ENCODE measurements at places on chromosomes 4 and X.

GRCh38 chr4:21517126-21517859 lies 431.3 kb downstream of the KCNIP4 start:
- no peak for DNase-seq

DNA sequence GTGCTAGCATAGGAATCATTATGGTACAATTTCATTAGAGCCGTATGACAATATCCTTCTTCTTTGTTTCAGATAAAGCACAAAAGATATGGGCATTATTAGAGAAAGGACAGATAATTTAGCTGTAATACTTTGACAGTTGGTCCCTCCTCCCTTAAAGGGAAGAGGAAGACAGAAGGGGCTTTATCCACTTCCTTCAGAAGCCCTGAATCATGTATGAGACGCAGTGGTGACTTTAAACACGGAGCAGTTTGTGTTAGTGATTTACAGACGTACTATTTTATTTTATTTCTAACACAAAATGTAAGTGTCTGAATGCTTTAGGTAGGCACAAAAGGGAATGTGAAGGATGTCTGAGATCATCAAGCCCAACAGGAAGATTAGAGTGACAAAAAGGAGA lies 467.7 kb downstream of the IL15 start:
- no peak for DNase-seq

DNA sequence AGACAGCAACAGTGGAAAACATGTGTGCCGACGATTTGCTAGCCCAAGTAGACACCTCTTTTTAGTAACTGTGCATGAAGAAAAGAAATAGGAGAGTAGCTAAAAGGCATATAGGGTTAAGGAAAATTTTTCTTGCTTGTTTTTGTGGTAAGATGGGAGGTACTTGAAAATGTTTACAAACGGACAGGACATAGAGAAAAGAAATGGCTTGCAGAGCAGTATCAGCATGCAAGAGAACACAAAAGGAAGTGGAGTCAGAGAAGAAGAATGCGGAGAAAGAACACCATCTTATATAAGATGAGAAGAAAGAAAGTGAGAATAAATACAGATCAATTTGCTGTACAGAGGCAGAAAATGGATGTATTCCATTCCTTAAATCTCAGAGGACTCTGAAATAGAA lies 263.7 kb upstream of the ETNPPL start:
- no peak for DNase-seq

DNA sequence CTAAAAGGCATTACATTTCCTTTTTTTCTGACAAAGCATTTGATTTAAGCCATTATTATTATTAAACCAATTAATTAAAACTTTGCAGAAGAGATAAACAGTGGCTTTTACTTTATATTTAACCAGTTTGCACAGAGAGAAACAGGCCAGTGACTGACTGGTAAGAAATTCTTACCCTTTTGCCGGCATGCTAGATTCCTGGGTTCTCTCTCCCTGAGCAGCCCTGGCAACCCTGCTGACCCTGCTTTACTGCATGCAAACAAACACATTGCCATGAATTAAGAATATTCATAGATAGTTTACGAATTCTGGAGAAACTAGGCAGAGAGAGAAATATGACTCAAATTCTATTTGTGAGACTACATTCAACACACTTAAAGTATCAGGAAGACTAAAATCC lies 1381.4 kb upstream of the IGFBP7 start:
- DNase-seq: no peak

DNA sequence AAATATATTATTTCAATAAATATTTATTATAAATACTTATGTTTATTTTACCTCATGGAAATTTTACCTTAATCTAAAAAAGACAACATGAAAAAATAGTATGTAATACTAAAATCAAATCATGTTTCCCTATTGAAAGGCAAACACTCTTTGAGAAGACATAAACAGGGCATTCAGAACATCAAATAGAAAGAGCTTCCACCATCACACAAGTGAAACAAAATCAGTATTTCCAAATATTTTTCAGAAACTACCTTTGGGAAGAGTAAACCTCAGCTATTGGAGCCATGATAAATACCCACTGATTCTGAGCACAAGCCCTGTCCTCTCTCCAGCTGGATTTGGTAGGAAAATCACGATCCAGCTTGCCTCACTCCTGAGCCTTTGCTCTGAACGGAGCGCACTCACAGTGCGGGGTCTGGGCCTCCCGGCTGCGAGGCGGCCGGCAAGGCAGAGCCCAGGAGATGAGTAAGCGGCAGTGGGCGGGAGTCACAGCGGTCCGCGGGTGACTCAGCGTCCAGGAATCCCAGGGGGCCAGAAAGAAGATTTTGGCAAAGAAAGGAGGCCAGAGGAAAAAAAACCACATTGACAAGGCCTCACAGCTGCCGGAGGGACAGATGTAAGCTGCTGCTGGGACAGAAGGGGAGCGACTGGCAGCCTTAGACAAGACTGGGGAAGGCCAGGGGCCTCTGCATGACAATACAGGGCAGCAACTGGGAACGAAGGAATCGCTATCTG lies 14.7 kb upstream of the ANXA5 start:
- peak; percentile 89 for DNase-seq

DNA sequence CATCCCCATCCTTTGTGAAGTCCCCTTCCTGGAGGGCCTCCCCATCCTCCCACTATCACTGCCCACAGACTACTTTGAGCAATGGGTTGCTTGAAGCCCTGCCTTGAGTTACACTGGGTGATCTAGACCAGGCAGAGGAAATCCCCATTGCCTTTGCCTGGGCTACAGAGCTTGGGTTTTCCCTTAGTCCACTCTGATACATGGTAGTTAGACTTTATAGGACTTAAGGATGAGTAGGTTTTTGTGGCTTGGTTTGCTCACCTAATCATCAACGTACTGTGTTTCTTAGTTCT lies 56.6 kb downstream of the TMEM131L start:
- DNase-seq: no peak
